ENCODE measurements at places on chromosomes 1 and 21.

DNA sequence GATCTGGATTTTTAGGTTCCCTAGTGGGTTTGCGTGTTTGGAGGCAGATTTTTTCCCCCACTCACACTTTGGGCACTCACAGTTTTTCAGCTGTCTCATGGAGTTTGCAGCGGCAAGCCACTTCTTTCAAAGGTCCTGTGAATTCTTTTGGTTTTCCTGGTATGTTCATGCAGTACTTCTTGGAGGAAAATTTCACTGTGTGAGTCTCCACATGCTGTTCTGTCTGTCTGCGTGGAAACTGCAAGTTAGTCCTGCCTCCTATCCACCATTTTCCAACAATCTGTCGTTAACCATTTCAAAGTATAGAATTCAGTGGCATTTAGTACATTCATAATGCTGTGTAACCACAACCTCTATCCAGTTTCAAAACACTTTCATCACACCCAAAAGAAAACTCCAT is 793 bp upstream of the FMO1 start:
- H3K36me3 ChIP-seq: no peaks in the 10 kb centered on the region
- no peak overlapping the region for H3K4me3 ChIP-seq

DNA sequence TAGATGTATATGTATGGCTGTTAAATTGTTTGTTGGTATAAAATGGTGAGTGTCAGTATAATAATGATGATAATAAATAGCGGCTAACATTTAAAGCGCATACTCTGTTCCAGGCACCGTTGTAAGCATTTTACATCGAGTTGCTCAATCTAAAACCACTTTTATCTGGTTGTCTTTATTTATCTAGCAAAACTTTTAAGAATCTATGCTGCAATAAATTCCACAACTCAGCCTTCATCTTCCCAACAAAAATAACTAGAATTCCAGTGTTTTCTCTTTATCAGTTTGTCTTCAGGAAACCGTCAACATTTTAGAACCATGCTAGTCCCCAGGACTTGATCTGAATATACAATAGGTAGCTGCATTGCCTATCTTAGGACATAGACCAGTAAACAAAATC is 19.3 kb upstream of the SLC16A1 start:
- no peaks in the 10 kb centered on the region for H3K27me3 ChIP-seq
- H3K27ac ChIP-seq: no peak overlapping the region
- no peaks in the 10 kb centered on the region for H3K4me1 ChIP-seq
- DNase-seq: no peak

DNA sequence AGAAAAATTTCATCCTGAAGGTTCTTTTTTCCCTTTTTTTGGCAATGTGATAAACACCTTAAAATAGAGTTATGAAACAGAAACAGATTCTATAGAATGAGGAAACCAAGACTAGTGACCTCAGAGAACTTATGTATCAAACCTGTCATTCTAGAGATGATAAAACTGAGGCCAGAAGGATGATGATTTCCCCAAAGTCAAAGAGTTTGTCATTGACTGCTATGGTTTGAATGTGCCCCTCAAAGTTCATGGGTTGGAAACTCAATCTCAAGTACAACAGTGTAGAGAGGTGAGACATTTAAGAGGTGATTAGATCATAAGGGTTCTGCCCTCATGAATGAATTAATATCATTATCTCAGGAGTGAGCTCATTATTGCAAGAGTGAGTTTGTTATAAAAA is 13.7 kb upstream of the BEND5 start:
- no peaks in the 10 kb centered on the region for H3K27me3 ChIP-seq
- peaks cover 61% of the 10 kb centered on the region for H3K4me1 ChIP-seq
- H3K27ac ChIP-seq: peak overlapping the region; percentile 69
- H3K4me3 ChIP-seq: 0 out of 2 replicates have a peak overlapping the region, but pooled peaks have one; percentile 15
- DNase-seq: peak; percentile 43
- H3K36me3 ChIP-seq: no peaks in the 10 kb centered on the region

DNA sequence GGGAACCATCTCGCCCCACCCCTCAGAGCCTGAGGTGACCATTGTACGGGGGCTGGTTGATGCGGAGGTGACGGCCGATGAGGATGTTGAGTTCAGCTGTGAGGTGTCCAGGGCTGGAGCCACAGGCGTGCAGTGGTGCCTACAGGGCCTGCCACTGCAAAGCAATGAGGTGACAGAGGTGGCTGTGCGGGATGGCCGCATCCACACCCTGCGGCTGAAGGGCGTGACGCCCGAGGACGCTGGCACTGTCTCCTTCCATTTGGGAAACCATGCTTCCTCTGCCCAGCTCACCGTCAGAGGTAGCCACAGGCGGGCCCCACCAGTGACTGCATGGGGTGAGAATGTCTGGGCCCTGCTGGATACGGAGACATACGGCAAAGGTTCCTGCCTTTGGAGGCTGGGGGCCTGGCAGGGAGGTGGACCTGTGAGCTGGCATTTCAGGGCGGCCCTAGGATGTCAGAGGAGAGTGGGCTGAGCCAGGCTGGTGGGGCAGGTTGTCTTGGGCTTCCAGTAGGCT is 98.5 kb downstream of the TRIM11 start:
- no peaks in the 10 kb centered on the region for H3K4me1 ChIP-seq
- DNase-seq: no peak
- no peak overlapping the region for H3K4me3 ChIP-seq
- no peaks in the 10 kb centered on the region for H3K27me3 ChIP-seq
- no peak overlapping the region for H3K27ac ChIP-seq
- H3K36me3 ChIP-seq: no peaks in the 10 kb centered on the region

GRCh38 chr1:33060579-33061083 is 20.3 kb upstream of the AZIN2 start:
- no peak for DNase-seq
- no peak overlapping the region for H3K27ac ChIP-seq
- no peaks in the 10 kb centered on the region for H3K27me3 ChIP-seq
- no peak overlapping the region for H3K4me3 ChIP-seq
- no peaks in the 10 kb centered on the region for H3K36me3 ChIP-seq

DNA sequence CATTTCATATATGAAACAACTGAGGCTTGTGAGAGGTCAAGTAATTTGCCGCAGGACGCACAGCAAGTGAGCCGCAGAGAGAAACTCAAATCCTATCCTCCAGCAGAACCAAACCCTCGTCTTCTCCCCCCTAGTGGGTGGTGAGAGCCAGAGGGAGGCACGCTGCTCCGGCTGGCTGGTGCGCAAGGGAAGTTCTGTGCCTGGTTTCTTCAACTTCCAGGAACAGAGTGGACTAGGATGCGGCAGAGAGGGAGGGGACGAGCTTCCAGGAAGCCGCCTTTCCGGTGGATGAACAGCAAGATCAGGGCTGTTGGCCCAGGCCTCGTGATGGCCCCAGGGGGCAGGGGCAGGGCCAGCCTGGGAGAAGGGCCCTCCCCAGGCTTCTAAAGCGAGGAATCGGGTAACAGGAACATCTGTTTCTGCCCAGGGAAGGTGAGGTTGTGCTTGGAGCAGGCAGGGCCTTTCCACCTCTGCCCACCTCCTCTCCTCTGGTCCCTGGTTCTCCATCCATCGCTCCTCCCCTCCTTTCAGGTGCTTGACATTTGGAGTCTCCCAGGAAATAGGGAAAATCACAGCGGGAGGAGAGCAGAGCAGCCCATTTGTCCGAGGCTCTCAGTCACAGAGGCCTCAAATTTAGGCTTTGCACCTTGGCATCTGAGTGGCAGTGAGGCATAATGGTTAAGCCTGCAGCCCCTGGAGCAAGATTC is 16.8 kb upstream of the PDIK1L start:
- no peak for DNase-seq
- peaks cover 34% of the 10 kb centered on the region for H3K27me3 ChIP-seq
- H3K27ac ChIP-seq: no peak overlapping the region
- no peaks in the 10 kb centered on the region for H3K4me1 ChIP-seq

- H3K4me1 ChIP-seq: no peaks in the 10 kb centered on the region
- no peak overlapping the region for H3K4me3 ChIP-seq
- peak; percentile 44 for DNase-seq
- no peak overlapping the region for H3K27ac ChIP-seq
- H3K27me3 ChIP-seq: no peaks in the 10 kb centered on the region
These were observed 5.1 kb upstream of the LAMTOR5 start for GRCh38 chr1:110412576-110412975.

GRCh38 chr1:184033711-184034167 is 3.8 kb downstream of the COLGALT2 start:
- H3K27me3 ChIP-seq: no peaks in the 10 kb centered on the region
- no peak overlapping the region for H3K27ac ChIP-seq
- H3K4me3 ChIP-seq: no peak overlapping the region
- DNase-seq: no peak

DNA sequence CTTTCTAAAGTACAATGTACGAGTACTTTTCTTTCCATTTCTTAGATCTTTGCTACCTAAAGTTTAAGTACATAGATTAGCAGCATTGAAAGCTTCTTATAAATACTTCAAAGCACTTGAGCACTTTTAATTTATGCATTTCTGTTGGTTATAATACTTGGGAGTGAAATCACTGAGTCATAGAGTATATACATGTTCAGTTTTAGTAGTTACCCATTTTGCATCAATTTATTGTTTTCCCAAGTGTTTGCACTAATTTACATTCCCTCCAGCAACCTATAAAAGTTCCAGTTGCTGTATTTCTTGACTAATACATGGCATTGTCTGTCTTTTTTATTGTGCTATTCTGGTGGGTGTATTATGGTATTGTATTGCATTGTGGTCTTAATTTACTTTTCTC is 20.3 kb downstream of the PRKAA2 start:
- H3K4me3 ChIP-seq: no peak overlapping the region
- no peaks in the 10 kb centered on the region for H3K27me3 ChIP-seq
- no peak overlapping the region for H3K27ac ChIP-seq
- no peaks in the 10 kb centered on the region for H3K4me1 ChIP-seq

DNA sequence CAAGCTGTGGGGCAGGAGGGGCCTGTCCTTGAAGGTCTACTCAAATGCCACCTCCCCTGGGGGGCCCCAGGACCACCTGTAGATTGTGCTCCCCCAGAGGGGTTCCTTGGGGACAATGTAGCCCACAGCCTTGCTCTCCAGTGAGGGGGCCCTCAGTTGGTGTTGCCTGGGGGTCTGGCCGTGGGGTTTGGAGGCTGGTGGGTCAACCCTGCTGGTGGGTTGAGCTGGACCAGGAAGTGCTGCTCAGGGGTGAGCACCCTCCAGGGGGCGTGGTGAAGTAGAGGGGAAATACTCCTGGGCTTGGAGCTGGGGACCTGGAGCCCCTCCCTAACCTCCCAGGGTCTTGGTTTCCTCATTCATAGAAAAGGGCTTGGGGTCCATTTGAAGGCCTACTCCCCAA is 143.6 kb upstream of the WNT4 start:
- no peaks in the 10 kb centered on the region for H3K4me1 ChIP-seq
- H3K4me3 ChIP-seq: no peak overlapping the region
- H3K36me3 ChIP-seq: no peaks in the 10 kb centered on the region
- H3K27me3 ChIP-seq: peaks cover 96% of the 10 kb centered on the region
- DNase-seq: no peak

- DNase-seq: peak; percentile 46
- peak overlapping the region; percentile 0 for H3K27ac ChIP-seq
- no peaks in the 10 kb centered on the region for H3K36me3 ChIP-seq
- H3K4me1 ChIP-seq: peaks cover 7% of the 10 kb centered on the region
- H3K4me3 ChIP-seq: peak overlapping the region; percentile 71
These were observed 669 bp upstream of the ARL8A start for GRCh38 chr1:202145068-202145743.

GRCh38 chr21:43783098-43783700 is 6.2 kb upstream of the RRP1 start:
- peak overlapping the region; percentile 85 for H3K27ac ChIP-seq
- DNase-seq: peak; percentile 96
- peak overlapping the region; percentile 43 for H3K4me3 ChIP-seq

- H3K4me1 ChIP-seq: peaks cover 11% of the 10 kb centered on the region
- no peak overlapping the region for H3K4me3 ChIP-seq
- H3K27me3 ChIP-seq: no peaks in the 10 kb centered on the region
- H3K27ac ChIP-seq: no peak overlapping the region
- no peaks in the 10 kb centered on the region for H3K36me3 ChIP-seq
These were observed 106.5 kb downstream of the HLCS start for GRCh38 chr21:36859744-36860501.

- H3K4me3 ChIP-seq: peak overlapping the region; percentile 55
- DNase-seq: peak; percentile 99
These were observed 15.9 kb upstream of the BTG2 start for GRCh38 chr1:203289281-203289981.

DNA sequence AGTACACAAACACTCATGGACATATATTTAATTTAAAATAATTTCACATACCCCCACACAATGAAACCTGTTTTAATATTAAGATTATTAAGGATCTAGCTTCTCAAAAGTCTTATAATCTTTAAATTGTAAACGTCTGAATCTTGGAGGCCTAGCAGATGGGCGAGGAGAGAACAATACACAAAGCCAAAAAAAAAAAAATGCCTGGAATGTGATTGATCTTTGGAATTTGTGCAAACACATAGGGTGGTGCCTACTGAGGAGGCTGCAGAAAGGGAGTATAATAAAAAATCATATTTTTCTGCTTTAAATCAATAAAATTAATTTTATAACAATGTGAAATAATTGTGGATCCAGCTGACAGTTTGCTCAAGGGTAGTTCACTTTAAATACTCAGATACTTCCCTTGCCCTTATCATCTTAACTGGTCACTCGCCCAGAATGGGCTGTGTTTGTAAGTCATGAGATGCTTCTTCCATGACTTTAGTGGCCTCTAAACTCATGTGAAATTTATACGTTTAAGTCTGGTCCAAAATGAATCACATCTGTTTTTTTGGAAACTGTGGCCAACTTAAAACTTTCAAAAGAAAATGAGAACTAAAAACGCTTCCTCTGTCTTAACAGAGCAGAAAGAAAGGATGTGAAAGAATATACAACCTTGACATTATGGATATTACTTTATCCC is 802.8 kb upstream of the CXADR start:
- H3K27me3 ChIP-seq: no peaks in the 10 kb centered on the region
- no peak overlapping the region for H3K4me3 ChIP-seq
- no peaks in the 10 kb centered on the region for H3K36me3 ChIP-seq
- no peak for DNase-seq
- 0 out of 2 replicates have a peak, but pooled peaks cover 4% of the 10 kb centered on the region for H3K4me1 ChIP-seq

DNA sequence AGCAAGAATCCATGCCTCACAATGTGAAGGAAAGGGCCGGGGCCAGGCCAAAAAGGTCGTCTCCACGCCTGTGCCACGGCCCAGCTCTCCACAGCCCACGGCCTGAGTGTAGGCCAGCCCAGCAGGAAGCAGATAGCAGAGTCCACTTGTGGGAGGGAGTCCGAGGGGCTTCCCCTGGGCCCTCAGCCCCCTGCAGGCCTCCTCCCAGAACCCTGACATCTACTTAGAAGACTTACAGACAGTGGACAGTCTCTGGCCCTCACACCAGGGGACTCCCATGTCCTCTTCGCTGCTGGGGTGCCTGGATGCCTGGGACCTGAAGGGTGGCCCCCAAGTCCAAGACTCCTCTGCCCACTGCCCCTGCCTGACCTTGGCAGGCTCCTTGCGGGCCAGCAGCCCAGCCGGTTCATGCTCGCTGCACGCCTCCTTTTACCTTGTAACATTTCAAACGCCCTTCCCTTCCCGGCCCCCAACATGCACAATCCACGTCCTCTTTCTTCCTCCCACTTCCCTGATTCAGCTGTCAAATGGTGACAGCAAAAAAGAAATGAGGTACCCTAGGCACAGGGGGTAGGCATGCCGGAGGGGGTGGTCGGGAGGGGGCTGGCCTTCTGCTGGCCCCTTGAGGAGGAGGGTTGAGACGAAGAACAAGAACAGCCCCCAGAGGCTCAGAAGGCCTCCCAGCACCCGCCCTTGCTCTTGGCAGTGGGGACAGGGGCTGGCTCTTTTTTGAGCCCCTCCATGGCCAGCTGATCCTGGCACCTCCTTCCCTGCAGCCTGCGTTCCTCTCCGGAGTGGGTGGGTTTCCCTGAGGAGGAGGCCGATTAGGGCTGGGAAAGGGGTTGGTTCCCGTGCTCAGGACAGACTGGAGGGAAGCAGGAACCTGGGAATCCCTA is 997 bp upstream of the PTPN7 start:
- H3K27ac ChIP-seq: peak overlapping the region; percentile 77
- peak overlapping the region; percentile 77 for H3K4me3 ChIP-seq
- H3K4me1 ChIP-seq: peaks cover 16% of the 10 kb centered on the region
- no peak for DNase-seq
